ENCODE measurements at places on chromosomes 7 and 10.

DNA sequence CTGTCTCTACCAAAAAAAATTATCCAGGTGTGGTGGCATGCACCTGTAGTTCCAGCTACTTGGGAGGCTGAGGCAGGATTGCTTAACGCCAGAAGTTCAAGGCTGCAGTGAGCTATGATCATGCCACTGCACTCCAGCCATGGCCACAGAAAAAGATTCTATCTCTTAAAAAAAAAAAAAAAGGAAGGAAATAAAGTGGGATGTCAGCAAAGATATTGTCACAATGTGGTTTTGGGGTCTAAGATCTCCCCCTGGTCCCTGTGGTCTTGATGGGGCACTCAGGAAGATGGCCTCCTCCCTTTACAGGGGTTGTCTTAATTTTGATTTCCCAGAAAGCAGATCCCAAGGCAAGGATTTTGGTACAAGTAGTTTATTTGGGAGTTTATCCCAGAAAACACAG is 7.4 kb upstream of the KAZALD1 start:
- DNase-seq, result no peak

- no peak for DNase-seq
Observed at GRCh38 chr10:25504306-25504705, 329.5 kb downstream of the GPR158 start.

DNA sequence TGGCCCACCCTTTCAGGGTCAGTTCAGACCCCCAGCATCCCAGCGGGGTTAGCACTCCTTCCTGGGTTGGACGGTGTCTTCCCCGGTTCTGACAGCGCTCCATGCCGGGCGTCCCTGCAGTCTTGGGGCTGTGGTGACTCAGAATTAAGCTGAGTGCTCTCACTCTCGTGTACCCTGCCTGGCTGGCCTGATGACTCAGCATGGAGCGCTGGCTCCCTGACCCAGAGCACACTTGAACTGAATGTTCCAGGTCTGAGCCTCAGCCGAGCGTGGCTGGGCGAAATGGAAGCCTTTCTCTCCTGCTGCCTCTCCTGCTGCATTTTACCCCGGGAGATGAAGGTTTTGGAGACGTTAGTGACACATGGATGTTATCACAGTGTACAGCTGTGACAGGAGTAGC is 7.1 kb downstream of the BAG3 start:
- DNase-seq, result no peak

GRCh38 chr10:106395041-106395749 is 769.3 kb downstream of the SORCS1 start:
- no peak for DNase-seq

DNA sequence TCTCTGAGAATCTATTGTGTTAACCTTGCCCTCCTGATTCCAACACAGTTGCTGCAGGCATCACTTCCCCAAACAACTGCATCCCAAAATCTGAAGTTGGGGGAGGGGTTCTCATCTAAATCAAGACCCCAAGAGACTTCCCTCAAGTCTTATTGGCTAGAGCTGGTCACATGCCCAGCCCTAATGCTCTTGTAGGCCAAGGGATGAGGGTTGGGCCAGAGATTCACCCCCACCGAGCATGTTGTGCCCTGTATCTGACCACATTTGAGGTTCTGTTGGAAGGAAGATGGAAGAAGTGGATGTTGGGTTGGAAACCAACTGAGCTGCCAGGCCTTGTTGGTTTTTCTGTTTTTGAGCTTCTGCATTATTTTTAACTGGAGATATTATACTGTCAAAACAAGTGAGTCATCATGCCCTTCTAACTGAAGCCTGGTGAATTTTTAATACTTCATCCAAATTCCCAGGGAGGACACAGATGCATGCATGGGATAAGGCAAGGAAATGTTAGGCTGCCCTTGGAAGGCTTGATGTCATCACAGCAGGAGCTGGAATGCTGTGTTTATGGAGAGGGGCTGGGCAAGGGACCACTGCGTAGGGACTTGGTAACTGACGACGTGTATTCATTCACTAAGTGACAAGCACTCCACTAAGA is 68.6 kb upstream of the CACUL1 start:
- no peak for DNase-seq

GRCh38 chr10:15049533-15049932 is 5.8 kb downstream of the OLAH start:
- DNase-seq, result no peak

- no peak for DNase-seq
Observed at GRCh38 chr10:101221549-101221948, 7.7 kb downstream of the LBX1 start.

DNA sequence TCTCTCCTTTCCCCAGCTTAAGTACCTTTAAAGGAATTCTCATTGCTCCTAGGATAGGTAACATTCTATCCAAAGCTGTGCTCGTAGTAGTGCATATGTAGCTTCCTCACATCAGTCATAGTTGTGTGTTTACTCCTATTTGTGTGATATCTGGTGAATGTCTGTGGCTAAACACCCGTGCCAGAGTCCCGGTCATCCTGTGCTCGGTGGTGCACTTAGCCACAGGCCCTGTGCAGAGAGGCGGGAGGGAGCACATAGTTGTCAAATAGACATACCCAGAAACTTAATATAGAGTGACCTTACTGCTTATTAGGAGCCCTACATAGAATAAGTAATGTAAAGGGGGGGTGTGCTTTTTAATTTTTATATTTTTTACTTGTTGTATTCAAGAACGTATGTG is 76.6 kb downstream of the RBM33 start:
- no peak for DNase-seq

DNA sequence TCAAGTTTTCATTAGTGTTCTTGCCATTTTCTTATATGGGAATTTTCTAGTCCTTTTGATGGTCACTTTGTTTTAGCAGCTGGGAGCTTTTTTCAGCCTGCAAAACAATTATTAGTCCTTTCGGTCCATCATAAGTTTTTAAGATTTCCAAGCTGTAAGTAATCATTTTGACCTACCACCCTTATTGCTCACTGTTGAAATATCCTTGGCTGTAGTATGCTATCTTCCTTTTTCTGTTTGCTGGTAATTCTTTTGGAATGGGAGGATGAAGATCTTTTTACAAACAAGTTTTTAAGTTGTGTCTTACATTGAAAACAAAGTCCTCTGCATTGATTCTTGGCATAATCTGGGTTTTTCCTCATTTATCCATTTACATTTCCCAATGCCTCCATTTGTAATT is 24.0 kb downstream of the BZW2 start:
- DNase-seq, result no peak

GRCh38 chr10:8380833-8381496 is 326.5 kb downstream of the GATA3 start:
- DNase-seq, result no peak

GRCh38 chr7:153567426-153567825 is 484.8 kb upstream of the DPP6 start:
- DNase-seq, result no peak

DNA sequence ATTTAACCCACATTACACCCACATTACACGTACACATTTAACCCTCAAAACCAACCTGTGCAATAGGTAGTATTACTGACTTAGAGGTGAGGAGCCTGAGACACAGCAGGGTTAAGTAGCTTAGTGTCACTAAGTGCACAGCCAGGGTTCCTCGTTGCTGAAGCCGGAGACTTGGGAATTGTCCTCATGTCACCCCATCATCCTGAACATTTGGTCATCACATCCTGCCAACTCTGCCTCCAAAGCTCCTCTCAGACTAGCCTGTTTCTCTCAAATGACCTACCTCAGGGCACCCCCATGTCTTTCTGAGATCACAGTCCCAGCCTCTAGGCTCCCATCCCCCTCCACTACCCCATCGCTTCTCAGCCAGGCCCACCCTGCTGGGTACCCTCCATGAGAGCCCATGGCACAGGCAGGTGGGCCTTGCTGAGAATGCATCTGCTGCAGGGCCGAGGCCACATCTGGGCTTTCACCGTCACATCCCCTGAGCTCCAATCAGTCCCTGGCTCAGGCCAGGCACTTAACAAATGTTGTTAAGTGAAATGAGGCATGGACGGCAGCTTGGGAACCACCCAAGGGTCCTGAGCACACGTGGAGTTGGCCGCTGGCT is 21.1 kb upstream of the PCBD1 start:
- no peak for DNase-seq

GRCh38 chr10:49164559-49165188 is 23.5 kb downstream of the TMEM273 start:
- no peak for DNase-seq

DNA sequence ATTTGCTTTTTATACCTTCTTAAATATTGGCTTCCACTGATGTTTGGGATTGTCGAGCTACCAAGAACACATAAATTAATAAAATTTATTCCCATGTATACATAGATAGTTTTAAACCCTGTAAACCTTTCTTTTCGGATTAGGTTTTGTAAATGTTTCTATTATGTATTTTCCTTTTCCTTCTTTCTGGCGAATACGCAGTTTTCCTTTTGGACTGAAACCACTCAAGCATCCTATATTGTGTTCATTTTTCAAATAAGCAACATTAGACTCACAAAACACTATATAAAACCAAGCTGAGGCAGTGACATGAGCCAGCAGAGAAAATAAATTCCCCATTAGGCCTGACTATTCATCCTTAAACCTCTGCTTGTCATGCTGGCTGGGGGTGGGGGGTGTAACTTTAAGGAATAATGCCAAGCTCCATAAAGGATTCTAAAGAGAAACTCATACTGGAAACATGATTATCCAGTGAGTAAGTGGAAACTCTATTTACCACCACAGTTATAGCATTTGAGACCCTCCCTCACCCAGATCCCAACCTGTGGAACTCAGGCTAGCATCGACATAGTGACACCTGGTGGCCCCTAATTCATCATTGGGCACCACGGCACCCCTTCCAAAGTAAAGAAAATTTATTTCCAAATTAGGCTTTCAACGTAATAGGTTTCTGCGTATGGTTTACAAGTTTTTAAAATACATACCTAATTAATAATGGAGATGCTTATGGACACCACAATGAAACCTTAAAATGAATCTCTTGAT is 86.5 kb upstream of the CELF2 start:
- DNase-seq, result no peak

- DNase-seq, result no peak
Observed at GRCh38 chr7:44449584-44449928, 40.9 kb downstream of the NUDCD3 start.

DNA sequence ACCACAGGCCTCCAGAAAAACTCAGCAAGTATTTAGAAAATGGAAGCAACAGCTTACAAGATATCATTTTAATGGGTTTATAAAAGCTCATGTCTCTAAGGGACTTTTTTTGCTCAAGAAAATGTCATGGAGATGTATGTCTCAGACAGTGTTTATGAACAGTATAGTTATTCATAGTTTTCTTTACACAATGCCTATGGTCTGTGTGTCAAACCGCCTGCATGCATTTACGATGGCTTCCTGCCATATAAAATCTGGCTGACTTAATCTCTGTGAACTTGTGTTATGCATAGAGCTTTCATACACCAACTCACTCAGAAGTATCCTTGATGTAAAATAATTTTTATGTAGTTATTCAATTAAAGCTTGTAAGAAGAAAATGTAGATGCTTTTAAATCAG is 1314.2 kb upstream of the LRRTM3 start:
- DNase-seq, result no peak

DNA sequence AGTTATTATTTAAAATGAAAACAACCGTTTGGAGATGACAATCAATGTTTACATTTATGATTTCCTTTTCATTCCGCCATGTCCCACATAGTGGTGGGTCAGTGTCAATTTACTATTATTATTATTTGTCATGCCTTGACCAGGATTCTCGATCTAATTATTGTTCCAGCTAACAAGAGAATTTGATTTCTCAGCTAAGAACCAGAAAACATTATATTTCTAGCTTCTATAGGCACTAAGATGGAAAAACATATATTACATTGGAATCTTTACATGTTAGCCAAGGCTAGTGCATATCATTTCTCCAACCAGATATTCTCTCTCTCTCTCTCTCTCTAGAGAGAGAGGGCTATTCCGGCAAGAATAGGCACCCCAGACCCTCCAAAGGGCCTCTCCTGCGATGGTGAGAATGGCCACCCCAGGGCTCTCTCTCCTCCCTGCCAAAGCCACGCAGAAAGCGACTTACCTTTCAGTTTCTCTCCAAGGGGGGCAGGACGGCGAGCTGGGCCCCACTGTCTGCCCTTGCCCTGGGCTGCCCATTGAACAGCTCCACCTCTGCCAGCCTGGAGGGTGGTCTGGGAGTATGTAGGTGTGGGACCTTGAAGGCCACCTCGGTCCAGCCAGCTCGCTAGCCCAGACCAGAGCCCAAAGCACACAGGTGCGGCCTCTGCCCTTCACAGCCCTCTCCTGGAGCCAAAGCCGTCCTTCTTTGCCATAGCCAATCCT is 2.4 kb downstream of the HOXA3 start:
- DNase-seq, result no peak

DNA sequence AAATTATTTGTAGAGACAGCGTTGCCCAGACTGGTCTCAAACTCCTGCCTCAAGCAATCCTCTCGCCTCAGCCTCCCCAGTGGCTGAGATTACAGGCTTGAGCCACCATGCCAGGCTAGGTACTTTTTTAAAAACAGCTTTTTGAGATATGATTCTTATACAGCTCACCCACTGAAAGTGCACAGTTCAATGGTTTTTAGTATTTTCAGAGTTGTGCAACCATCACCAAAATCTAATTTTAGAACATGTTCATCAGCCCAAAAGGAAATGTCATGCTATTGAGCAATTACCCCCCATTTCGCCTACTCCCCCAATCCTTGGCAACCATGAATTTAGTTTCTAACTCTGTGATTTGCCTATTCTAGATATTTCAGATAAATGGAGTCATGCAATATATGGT is 73.7 kb downstream of the EVX1 start:
- DNase-seq, result no peak

DNA sequence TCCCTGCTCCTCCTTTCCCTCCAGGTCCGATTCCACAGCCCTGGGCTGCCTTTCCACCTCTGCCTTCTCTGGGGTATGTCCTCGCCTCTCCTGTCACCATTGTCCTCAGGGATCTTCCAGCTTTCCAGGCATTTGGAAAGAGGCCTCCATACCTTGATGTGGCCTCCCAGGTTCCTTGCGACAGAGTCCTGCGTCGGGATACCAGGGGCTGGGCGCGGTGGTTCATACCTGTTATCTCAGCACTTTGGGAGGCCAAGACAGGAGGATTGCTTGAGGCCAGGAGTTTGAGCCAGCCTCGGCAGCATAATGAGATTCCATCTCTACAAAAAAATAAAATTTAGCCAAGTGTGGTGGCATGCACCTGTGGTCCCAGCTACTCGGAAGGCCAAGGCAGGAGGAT is 171.1 kb downstream of the CUX1 start:
- no peak for DNase-seq

DNA sequence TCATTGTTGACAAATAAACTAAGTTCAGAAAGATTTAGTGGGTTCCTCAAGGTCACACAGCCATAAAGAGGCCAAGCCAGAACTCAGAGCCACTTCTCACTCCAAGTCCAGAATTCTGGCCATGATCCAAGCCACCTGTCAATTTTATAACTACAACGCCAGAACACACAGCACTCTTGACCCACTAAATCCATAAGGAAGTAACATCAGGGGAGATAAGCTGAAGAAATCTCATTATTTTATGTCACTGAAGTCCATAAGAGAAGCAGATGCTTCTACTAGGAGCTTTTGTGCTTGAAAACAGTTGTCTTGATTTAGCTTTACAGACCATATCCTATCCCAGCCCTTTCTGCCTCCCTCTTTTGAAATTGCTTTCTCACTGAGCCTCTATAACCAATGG is 15.9 kb downstream of the ADAM12 start:
- no peak for DNase-seq

Data from T-helper 17 cell (primary cell).